ENCODE measurements at places on chromosomes 5 and 9. TPM values are rescaled to one million over a fixed set of nuclear protein-coding genes. Genes with fewer than 3 reads are reported as not detected.

The PCDHGB3 gene
- 3.2 TPM for total RNA-seq

The AIF1L gene
- total RNA-seq, result 16.5 TPM

- no peak for DNase-seq
Measured at GRCh38 chr5:32426440-32427151, 17.9 kb downstream of the ZFR start.

The NOXA1 gene
- 3.1 TPM for total RNA-seq

DNA sequence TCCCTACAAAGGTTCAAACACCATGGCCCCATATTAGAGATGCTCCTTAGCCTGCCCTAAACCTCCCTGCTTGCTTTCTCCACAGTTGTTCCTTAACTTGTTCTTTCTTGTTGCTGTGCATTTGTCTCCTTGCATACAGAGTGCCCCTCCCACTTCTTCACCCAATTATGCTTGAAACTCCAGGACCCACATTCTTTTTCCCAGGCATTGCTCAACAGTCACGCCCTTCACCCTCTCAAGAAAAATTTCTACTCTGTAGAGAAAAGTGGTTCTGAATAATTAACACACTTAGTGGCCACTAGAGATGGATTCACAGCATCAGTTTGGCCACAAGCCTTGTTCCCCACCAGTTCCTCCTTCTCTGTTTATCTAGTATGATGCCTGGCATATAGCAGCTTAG is 57.7 kb downstream of the NREP start:
- DNase-seq, result no peak

DNA sequence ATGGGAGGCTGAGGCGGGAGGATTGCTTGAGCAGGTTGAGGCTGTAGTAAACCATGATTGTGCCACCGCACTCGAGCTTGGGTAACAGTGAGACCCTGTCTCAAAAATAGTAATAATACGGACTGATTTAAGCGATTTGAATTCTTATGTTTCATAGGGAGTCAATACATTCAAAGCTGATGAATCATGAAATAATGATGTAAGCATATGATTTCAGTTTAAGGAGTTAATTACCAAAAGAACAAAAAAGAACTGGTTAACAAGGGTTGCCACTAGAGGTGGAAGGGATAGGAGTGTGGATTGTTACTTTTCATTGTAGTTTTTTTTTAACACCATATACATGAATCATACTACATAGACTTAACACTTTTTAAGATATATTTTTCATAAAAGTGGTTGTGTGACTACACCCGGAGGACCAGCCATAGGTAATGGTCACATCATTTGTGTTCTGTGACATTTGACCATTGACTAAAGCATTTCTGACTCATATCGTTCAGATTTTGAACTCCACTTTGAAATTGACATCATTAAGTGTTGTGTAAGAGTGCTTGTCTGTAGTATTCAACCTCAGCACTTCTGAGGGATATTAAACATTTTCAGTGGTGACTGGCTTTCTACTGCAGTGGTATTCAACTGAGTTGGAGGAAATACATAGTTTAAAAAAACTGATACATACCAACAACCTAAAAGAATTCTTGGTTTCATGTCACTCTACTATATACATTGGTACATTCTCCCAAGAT is 7.0 kb downstream of the TRMT10B start:
- no peak for DNase-seq

DNA sequence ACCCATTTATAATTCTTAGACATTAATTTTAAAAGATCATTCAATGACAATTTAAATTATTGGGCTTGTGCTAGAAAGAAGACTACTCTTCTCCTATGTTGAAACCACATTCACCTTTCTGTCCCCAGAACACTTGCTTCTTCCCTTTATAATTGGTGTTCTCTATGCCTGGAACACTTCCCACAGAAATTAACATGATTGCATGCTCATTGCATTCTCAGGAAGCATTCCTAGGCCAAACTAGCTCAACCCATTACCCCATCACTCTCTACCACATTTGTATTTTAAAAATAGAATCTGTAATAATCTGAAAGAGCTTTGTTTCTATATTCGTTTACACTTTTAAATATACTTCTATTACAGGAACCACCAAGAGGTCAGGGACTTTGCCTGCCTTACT is 184.7 kb downstream of the MEF2C start:
- DNase-seq, result no peak

GRCh38 chr5:83145882-83146331 is 68.6 kb downstream of the XRCC4 start:
- no peak for DNase-seq

- DNase-seq, result peak; percentile 69
Measured at GRCh38 chr9:10366171-10366779, 246.5 kb downstream of the PTPRD start.

The N4BP3 gene
- total RNA-seq, result 10.9 TPM

The SLC34A1 gene
- total RNA-seq, result not detected

- no peak for DNase-seq
Measured at GRCh38 chr5:145996135-145996534, 59.8 kb downstream of the SH3RF2 start.

The PDE6A gene
- total RNA-seq, result 0.06 TPM

DNA sequence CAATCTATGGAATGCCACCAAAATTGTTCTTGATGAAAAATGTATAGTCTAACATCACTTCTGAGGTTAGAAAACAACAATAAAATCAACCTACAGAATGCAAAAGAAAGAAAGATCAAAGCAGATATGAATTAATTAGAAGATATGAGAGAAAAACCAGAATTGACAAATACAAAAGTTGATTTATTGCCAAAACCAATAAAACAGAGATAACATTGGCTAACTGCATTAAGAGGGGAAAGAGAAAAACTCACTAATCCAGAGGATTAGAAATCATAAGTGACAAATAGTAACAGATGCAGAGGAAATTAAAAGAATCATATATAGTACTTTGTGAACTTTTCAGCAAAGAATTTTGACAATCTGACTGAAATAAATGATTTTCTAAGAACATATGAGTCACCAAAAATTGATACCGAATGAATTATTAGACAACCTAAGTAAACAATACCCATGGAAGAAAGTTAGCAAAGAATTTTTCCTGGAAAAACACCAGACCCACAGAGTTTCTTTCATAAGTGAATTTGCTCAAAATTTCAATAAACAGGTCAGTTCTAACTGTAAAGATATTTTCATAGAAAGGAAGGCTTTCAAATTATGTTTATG is 167.7 kb downstream of the AOPEP start:
- DNase-seq, result no peak

The RAI14 gene
- 91.5 TPM for total RNA-seq

DNA sequence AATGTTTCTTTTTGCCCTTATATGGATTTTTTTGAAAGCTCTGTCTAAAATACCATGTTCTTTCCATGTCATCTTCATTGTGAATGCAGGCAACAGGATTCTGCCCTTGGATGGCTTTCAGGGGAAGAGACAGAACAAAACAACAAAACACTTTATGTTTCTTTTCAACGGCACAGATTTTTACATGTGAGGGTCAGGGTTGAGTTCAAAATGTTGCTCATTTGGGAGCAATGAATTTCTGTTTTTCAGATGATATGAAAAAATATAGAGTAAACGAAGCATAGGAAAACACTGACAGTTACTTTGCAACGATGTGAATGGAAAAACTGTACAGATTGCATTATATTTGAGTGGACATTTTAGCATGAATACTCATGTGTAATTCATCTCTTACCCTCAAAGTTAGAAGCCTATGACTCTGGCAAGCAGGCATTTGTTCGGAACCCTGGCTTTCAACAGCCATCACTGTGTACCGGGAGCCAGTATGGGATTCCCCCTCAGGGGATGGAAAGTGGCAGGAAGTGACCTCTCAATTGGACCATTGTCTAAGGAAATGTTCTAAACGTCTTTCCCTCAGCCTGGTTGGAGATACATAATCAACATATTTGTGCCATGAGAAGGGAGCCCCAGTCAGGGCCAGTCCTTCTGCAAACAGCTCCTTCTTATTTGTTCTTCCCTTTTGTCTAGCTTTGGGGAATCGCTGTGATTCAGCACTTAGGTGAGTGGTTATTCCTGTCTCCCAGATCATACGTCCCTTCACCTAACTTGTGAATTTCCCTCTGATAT is 153.9 kb upstream of the MEF2C start:
- peak; percentile 38 for DNase-seq

DNA sequence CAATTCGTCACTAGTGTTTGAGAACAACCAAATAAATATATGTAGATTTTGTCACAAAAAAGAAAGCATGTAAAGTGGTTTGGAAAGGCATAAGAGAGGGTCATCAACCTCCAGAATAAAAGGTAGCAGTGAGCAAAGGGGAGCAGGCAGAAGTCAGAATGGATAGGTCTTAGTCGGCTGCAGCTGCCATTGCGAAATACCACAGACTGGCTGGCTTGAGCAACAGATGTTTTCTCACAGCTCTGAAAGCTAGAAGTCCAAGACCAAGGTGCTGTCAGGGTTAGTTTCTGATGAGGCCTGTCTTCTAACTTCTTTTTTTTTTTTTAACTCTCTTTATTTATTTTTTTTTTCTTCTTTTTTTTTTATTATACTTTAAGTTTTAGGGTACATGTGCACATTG is 208.1 kb upstream of the PIK3R1 start:
- DNase-seq, result peak; percentile 57

- no peak for DNase-seq
Measured at GRCh38 chr9:86641970-86642369, 287.8 kb upstream of the TUT7 start.

The NSUN2 gene
- total RNA-seq, result 52.7 TPM

GRCh38 chr5:89351975-89352374 is 469.0 kb upstream of the MEF2C start:
- DNase-seq, result no peak

GRCh38 chr5:87876616-87877015 is 392.0 kb downstream of the TMEM161B start:
- DNase-seq, result no peak

GRCh38 chr9:125747765-125748445 is 732 bp downstream of the PBX3 start:
- peak; percentile 35 for DNase-seq

Data from lung (tissue), 17 donors.